Sciatic nerve (tissue), 2 donors: ENCODE measurements at places on chromosomes 7 and 10. TPM values are rescaled to one million over a fixed set of nuclear protein-coding genes. Genes with fewer than 3 reads are reported as not detected.

MUC3A gene
- 0.36 TPM for total RNA-seq

SEMA3E gene
- total RNA-seq = 4.1 TPM

BPGM gene
- 28.2 TPM for total RNA-seq

EXOC6 gene
- total RNA-seq = 22.9 TPM

C7orf57 gene
- total RNA-seq = not detected

SUN3 gene
- total RNA-seq = not detected

ANKRD2 gene
- total RNA-seq = not detected

HABP2 gene
- not detected for total RNA-seq

COL13A1 gene
- total RNA-seq = 1.0 TPM
